Fibroblast of skin of scalp (primary cell): ENCODE measurements at places on chromosomes 4 and X.

GRCh38 chr4:78732332-78733104 lies 43.6 kb upstream of the BMP2K start:
- no peak for DNase-seq

DNA sequence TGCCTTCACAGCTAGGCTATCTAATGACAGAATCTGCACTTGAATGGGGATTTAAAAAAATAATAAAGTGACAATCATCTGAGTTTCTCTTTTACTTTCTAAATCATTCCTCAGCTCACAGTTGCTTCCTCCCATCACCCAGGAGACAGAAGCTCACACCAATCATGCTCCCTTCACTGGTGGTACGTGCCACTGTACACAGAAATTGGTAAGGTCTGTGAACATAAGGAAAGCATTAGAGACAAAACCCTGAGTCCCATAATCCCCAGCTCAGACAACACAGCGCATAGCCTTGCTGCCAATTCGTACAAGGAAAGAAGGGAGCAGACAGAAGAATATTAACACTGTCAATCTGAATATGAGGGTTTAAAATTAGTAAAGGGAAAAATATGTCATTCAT lies 133.1 kb downstream of the IDS start:
- peak; percentile 79 for DNase-seq

DNA sequence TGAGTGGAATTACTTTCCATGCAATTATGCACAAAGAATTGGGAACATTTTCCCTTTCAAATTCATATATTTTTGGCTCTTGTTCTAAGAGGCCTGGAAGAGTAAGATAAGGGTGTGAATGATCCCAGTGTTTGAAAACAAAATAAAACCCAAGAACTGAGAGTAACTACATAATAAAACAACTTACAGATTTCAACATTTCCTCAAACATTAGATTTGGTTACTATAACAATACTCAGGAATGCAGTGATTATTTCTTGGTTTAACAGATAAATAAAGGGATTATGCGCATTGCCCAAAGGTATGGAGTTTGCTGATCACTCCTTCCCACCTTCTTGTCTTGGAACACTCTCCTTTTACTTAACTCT lies 292.5 kb downstream of the CAMK2D start:
- DNase-seq: no peak

- no peak for DNase-seq
These were observed 24.4 kb downstream of the MFAP3L start for GRCh38 chr4:170001745-170002267.

DNA sequence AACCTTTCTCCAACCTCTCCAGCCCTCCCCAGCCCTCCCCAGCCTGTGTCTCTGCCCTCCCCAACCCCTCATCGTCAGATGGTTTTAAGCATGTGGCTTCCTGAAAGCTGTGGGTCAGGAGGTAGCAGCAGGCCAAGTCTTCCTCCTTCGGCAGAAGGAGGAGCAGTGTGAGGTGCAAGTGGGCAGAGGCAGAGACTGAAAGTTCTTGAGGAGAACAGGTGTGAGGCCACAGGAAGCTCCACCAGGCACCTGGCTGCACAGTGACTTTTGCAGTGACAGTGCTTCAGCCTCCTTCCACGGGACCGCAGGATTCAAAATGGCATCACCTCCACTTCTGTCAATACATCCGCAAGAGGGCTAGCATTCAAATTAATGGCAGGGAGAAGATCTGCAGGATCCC lies 203.9 kb upstream of the LEF1 start:
- DNase-seq: no peak

DNA sequence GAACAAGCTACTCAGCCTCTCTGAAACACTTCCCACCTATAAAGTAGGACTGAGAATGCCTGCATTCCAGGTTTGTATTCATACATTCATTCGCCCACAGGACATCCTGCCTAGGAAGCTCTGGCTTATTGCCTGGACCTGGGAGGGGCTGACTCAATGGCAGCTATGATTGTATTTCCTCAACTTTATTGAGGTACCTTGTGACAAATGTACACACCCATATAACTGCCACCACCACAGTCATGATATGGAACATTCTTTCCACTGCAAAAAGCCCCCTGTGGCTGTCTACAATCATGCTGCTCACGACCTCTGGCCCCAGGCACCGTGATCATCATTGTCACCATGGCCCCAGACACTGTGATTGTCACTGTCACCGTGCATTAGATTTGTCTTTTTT lies 68.3 kb downstream of the ABLIM2 start:
- DNase-seq: no peak

GRCh38 chrX:12210196-12210815 lies 72.0 kb downstream of the FRMPD4 start:
- DNase-seq: peak; percentile 53

DNA sequence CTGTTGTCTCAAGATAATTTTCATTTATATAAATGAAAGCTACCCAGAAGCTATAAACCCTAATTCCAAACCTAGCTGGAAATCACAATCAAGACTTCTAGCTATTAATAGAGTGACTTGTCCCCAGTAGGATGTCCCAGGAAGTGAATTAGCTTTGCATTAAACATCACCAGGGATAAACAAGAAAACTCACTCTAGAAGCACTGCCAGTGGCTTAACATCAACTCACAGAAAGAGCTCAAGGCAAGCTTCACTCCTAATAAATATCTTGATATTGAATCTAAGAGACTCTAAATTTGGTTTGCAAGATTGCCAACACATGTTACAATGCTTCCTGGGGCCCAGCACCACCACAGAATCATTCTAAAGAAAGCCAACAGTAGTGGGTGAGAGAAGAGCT lies 468.7 kb upstream of the FAM241A start:
- no peak for DNase-seq

DNA sequence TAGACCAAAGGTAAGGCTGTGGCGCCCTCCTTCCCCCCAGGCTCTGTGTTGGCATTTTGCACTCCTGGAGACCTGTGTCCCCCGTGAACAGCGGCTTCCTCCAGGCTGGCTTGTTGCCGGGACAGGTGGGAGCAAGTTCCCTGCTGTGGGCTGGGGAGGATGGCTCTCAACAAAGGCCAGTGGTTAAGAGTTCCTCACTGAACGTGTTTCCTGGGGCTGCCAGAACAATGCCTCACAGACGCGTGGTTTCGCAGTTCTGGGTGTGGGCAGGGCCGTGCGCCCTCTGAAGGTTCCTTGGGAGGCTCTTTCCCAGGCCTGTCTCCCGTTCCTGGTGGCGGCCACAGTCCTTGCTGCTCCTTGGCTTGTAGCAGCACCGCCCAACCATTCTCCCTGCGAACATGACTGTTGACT lies 33.4 kb downstream of the NELFA start:
- DNase-seq: no peak

GRCh38 chr4:140344621-140345020 lies 28.8 kb upstream of the SCOC start:
- no peak for DNase-seq

GRCh38 chr4:70920592-70920991 lies 18.4 kb downstream of the MOB1B start:
- DNase-seq: no peak

DNA sequence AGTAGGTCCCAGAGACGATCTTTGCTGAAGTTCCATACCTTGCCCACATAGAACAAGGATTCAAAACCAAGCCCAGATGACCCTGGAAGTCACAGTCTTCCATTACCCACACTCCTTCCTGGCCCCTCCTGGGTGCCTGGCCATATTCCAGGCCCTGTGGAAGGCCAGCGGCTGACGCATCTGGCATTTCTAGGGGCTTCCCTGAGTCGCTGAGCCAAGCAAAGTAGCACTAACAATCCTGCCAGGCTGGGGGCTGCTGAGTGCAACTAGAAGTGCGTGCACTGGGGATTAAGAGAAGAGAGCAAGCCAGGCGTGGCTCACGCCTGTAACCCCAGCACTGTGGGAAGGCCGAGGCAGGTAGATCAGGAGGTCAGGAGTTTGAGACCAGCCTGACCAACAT lies 175.2 kb upstream of the CPEB2 start:
- DNase-seq: peak; percentile 46

- DNase-seq: no peak
These were observed 610.2 kb downstream of the UBE2NL start for GRCh38 chrX:144494074-144494473.

GRCh38 chr4:42488554-42488953 lies 91.3 kb downstream of the SHISA3 start:
- no peak for DNase-seq

- DNase-seq: peak; percentile 33
These were observed 42.7 kb downstream of the TMEM156 start for GRCh38 chr4:38989487-38989886.

- no peak for DNase-seq
These were observed 16.2 kb downstream of the RBM47 start for GRCh38 chr4:40613456-40613855.

- DNase-seq: peak; percentile 70
These were observed 300.4 kb downstream of the LDB2 start for GRCh38 chr4:16597845-16598596.

DNA sequence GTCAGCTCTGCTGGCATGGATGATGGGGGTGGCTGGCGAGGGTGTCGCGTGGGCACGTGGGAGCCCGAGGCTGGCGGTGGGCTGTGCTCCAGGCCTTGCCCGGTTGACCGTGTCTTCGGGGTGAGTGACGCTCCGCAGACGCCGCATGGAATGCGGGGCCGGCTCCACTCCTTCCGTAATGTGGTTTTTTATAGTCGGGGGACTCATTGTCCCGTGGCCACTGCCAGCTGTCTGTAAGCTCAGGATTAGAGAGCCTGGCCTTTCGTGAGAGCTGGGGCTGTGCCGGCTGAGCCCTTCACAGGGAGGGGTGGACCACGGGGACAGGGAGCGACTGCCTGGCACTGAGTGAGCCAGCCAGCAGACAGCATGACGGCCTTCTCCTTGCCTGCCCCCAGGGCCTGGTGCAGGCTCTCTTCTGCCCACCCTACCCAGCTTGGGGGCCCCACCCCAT lies 20.4 kb downstream of the DOK7 start:
- peak; percentile 18 for DNase-seq

- DNase-seq: no peak
These were observed 135.3 kb upstream of the VCX2 start for GRCh38 chrX:8306291-8306925.

GRCh38 chrX:12360986-12361598 lies 222.8 kb downstream of the FRMPD4 start:
- peak; percentile 23 for DNase-seq

DNA sequence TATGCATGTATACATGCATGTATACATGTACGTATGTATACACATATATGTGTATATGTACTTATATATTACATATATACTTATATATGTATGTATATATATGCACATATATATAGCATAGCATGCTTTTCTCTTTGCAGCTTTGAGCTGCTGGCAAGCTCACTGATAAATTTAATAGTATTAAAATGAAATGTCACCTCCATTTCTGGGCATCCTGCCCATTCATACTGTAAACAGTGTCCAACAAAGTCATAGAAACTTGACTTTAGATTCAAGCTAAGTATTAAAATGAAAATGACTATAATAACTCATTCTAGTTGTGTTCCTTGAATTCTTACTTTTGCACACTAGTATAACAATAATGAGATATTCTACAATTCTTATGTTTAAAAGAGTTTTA lies 163.7 kb downstream of the CFAP47 start:
- no peak for DNase-seq

- DNase-seq: no peak
These were observed 20.0 kb upstream of the OTUD4 start for GRCh38 chr4:145200366-145200765.

DNA sequence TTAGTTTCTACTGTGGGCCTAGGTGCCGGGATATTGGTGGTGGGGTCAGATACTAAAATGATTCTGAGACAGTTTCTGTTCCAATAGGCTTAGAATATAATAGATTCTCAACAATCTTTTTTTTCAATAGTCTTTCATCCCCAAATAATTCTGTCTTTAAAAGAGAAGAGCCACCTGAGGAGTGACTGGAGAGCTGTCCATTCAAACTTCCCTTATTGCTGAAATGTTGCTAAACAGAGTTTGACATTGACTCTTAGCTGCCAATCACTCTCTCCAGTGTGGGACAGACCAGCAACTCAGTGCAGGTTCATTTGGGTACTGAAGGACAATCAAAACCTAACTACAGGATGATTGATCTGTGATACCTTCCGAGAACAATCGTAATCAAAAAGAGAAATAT lies 12.4 kb upstream of the ADH7 start:
- no peak for DNase-seq

DNA sequence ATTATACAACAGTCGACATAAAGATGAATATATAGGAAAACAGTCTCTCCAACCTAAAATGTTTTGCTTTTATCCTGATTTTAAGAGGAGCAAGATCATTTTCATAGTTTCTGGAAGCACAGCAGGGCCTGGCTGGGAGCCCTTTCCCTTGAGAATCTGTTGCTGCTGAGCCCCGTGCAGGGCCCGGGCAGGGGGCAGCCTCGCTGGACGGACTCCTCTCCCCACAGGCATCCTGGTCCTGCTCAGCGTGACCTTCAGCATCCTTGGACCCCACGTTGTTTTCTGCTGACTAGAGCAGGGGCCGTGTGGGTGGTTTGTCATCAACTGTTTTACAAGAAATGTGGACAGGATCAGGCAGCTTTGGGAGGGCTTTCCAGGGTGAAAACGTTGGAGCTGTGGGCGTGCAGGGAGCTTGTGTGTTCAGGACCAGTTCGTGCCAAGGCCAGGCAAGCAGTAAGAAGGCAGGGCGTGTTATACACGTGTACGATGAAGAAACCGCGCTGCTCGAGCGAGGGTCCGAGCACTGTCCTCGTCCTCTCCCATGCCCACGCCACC lies 25.0 kb downstream of the CPZ start:
- no peak for DNase-seq
